Stimulated activated CD8-positive, alpha-beta memory T cell treated with anti-CD3 and anti-CD28 coated beads, Interleukin-4, amount 100 ng/mL, for 1 hour (primary cell): ENCODE measurements at places on chromosomes 2 and 18.

- no peak for DNase-seq
These were observed 1149.5 kb upstream of the FANCL start for GRCh38 chr2:59390581-59390980.

- no peak for DNase-seq
These were observed 35.0 kb downstream of the TSN start for GRCh38 chr2:121790276-121790956.

GRCh38 chr18:43534511-43534910 lies 257.2 kb upstream of the SYT4 start:
- no peak for DNase-seq

GRCh38 chr2:44708661-44709000 lies 232.9 kb upstream of the SIX3 start:
- no peak for DNase-seq

GRCh38 chr2:10097352-10098148 lies 17.3 kb upstream of the CYS1 start:
- no peak for DNase-seq

DNA sequence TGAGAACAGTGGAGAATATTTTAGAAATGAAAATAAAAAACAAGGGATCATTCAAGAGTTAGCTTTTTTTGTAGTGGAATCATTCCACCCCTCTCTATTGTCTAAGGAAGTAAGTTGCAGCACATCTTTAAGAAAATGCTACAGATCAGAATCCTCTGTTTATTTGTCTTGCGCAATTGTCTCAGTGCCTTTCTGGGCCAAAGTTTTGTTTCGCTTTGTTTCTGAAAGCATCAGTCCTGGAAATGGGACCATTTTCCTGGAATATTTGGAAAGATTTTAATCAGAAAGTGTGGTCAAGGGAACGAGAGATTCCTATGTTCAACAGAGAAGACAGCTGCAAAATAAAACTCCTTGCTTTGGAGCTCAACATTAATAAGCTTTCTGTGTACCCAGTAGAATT lies 74.0 kb downstream of the NRXN1 start:
- no peak for DNase-seq

DNA sequence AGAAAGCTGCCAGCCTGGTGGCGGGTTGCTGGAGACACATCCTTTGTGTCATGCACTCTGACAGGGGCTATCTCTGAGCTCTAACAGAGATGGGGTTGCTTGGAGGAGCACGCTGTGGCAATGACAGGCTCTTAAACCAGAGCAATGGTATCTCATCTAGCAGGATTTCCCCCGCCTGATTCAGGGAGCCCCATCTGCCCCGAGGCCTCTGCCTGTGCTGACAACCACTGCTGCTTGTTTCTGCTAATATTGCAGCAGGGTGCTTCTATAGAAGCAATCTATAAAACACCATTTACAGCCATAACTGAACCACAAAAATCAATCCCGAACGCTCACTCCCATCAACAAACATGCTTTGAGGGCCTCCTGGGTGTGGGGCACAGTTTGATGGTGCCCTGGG lies 12.8 kb upstream of the DNPEP start:
- no peak for DNase-seq

GRCh38 chr2:42224422-42225067 lies 55.4 kb downstream of the EML4 start:
- no peak for DNase-seq

DNA sequence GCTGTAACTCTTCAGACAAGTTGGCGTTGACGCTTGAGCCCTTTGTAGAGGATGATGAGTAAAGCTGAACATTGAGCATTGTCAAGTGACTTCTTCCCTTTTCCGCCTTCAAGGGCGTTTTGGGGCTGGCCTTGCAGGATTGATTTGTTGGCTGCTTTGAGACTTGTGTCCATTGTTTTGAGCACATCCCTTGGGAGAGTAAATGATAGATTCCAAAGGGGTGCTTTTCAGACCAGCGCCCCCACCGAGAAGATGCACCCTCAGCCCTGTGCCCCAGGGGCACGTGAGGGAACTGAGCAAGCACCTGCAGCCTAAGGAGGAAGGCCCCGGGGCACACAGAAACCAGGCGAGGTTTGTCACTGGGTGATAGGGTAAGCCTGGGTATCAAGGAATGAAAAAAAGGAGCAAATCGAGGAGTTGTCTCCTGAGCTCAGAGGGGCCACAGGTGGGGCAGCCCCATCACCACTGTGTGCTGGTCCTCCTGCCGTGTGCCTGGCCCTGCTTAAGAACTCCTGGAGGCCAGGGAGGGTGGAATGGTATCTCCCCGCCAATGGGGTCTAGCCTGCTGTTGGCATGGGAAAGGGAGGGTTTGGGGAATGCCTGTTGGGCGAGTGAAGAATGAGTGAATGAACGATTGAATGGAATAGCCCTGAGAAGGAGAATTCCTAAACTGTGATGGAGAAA lies 64.0 kb downstream of the RAB31 start:
- no peak for DNase-seq

GRCh38 chr2:176760439-176760838 lies 452.2 kb upstream of the HNRNPA3 start:
- no peak for DNase-seq

- no peak for DNase-seq
These were observed 304.7 kb upstream of the HNMT start for GRCh38 chr2:137659616-137660015.

DNA sequence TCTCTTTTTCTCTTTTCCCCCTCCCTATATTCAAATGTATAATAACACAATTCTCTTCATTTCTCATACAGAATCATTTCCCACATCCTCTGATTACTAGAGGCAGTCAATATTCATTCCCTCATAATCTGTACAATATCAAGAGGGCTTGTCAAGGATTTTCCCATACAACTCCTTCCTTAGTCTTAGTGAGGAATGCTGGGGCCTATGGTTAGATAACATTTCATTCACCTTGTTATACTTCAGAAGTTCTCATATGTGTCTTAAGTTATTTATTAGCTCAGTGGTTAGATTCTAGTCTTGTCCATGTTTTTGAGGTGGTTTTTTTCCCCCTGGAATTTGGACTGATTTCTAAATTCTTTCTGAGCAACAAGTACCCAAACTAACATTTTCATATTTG lies 289.5 kb downstream of the PDE11A start:
- no peak for DNase-seq

DNA sequence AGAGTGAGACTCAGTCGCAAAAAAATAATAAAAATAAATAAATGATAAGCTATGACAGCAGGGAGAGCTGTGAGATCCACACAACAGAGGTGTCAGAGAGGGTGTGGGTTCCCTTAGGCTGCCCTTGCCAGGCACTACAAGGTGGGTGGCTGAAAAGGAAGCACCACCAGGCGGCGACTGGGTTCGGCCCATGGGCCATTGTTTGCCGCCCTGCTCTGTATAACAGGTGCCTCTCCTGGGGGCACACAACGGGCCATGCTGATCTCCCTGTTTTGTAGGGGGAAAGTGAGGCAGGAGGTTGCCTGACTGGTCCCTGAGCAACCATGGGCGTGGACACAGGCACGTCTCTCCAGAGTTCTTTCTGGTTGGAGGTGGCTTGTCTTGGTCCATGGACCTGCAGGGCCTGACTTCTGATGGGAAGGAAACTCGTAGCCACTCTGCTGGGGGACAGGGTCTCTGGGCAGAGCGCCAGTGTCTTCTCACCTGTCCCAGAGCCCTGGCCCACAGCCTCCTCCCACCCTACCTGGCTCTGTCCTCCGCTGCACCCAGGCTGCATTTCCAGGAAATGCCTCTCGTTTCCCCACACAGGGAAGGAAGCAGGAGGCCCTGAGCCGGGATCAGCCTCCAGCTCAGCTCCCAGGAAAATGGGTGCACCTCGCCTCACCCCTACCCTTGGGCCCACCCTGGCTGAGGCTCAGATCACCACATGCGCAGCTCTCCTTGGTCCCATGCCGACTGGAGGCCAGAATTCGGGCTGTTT lies 109.6 kb upstream of the ODC1 start:
- DNase-seq: no peak

- no peak for DNase-seq
These were observed 52.3 kb downstream of the RAB10 start for GRCh38 chr2:26086155-26086637.
